ENCODE measurements at places on chromosomes 16 and 17.

GRCh38 chr16:61576476-61576875 lies 459.8 kb downstream of the CDH8 start:
- no peak for DNase-seq

- no peak for DNase-seq
These were observed 20.6 kb downstream of the QPRT start for GRCh38 chr16:29699324-29700219.

DNA sequence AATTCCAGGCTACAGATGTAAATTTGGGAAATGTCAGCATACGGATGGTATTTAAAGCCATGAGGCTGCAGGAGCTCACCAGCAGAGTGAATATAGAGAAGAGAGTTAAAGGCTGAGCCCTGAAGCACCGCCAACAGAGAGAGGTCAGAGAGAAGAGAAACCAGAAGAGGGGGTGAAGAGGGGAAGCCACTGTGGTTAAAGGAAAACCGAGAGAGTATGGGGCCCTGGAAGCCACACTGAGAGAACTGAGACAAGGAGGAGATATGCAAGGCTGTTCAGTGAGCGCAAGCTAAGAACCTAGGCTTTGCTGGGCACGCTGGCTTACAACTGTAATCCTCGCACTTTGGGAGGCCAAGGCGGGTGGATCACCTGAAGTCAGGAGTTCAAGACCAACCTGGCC lies 24.6 kb downstream of the COPRS start:
- DNase-seq: no peak

DNA sequence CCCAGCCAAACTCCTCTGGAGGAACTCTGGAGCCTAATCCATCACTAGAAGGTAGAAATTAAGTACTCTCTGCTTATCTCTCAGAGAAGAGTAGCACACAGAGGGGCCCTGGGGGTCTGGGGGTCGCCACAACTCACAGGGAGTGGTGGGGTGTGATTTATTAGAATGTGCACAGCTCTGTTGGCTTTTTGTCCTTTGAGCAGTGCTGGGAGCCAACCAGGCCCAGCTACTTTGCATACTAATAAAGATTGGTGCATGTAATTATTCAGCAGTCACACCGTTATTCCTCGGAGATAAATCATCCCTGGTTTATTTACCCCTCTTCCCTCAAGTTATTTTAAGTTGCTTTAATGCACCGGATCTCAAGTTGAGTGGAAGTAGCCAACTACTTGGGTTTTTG lies 606.7 kb upstream of the EEF2KMT start:
- DNase-seq: no peak

- no peak for DNase-seq
These were observed 366.0 kb upstream of the CCL2 start for GRCh38 chr17:33889040-33889439.

DNA sequence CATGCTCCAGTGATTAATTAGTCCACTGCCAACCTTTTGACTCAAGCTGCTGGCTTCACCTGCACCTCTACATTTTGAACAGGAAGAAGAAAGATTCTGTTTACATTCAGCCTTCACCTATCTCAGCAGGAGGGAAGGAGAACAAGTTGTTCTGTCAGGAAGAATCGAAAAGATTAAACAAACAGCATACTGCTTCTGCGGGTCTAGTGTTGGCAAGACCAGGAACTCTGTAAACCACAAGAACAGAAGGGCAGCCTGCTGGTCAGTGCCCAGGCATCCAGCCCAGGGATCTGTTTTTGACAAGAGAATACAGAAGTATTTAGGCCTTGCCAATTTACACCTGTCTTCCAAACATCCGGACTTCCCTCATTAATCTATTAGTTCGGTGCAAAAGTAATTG lies 189.7 kb downstream of the CHD9NB start:
- no peak for DNase-seq

- DNase-seq: no peak
These were observed 3.4 kb downstream of the TRAF4 start for GRCh38 chr17:28747051-28747691.

DNA sequence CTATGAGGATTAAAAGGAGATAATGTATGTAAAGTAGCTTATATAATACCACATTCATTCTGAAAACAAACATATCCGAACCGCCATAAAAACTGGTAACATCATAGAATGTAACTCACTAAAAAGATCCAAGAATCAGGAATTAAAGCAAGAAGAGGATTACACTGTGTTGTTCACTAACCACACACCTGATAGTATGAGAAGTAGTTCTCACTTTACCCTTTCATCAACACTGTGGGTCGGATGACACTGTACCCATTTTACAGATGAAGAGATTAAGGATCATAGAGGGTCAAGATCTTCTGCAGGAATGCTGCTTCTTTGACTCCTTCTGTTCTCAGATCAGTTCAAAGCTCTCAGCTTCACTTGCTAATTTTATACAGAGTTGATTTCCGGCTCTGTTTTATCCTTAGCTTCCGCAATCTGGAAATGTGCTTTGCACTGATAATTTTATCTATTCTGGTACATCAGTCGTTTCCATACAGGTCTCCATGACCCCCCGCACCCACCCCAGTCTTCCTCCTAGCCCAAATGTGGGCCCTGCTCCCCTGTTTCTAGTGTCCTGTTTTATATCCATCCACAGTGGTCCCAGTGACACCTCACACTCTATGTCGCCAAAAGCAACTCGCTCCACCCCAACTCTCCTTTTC lies 288.6 kb upstream of the CCL2 start:
- no peak for DNase-seq

GRCh38 chr16:30747799-30748633 lies at the start of gene PHKG2:
TSS of gene PHKG2 (plus strand) at chr16:30748425. CDS start at chr16:30748821, 396 bp downstream.
- peak; percentile 98 for DNase-seq

DNA sequence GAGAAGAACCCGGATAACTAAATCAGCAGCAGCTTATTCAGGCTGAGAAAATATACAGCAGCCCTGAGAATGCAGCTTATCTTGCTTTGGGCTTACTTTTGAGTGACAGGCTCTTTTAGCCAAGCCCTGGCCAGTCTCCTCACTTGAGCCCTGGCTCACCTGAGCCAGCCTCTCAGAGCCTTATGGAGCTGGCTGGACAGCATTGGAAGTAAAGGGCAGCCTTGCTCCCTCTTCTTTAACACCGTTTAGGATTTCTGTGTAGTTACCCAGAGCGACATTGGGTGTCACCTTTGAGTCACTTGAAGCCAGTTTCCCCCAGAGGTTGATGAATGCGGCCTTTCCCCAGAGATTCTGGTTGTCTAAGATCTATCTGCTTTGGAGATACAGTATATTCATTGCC lies 7.7 kb upstream of the NPIPB2 start:
- peak; percentile 51 for DNase-seq

DNA sequence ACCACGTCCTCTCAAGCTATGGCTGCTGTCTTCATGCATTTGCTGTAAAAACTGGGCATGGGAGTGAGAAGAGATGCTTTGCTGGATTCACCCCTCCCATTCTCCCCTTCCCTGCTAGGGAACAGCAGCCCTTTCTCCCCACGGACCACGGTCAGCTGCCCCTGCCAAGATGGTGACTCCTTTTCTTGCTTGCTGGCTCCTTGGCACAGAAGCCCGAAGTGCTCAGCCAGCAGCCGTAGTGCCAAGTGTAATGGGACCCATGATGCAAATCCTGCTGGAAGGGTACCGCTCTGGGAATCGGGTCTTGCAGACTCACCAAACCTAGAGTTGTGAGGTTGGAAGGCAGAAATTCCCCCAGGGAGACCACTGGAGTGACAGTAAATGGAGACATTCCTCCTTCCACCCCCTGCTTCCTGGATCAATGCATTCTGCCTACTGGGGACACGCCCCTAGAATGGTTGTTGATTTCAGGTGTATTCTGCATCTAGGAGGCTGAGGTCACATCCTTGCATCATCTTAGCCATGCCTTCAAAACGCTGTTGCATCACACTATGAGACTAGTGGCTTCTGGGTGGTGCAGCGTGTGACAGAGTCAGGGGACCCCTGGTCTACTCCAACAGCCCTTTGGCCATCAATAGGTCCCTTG lies 63.0 kb upstream of the CBX4 start:
- DNase-seq: no peak

DNA sequence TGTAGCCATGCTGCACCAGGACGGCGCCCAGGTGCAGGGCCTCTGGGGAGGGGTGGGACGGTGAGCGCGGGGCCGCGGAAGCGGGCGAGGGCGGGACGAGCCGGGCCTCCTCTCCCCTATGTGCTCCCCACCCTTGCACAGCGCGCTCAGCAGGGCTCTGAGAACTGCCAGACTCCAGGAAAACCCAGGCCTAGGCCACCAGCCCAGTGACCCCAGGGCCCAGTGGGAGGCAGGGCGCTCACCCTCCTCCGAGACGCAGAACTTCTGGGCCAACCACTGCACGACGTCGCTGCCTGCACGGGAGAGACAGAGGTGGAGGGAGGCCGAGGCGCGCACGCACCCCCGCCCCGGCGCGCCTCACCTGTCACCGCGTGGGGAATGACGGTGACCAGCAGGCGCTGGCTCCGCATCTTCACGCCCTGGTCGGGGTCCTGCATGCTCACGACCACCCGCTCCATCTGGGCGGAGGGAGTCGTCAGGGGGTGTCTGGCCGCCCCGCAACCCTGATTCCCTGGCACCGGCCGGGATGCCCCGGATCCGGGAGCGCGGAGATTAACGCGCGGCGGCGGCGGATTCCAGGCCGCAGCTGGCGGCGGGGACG lies 603 bp downstream of the RGS11 start:
- peak; percentile 45 for DNase-seq

Data from GM12892 (cell line).